Activated CD4-positive, alpha-beta memory T cell treated with anti-CD3 and anti-CD28 coated beads for 36 hours (primary cell): ENCODE measurements at places on chromosomes 4 and X.

DNA sequence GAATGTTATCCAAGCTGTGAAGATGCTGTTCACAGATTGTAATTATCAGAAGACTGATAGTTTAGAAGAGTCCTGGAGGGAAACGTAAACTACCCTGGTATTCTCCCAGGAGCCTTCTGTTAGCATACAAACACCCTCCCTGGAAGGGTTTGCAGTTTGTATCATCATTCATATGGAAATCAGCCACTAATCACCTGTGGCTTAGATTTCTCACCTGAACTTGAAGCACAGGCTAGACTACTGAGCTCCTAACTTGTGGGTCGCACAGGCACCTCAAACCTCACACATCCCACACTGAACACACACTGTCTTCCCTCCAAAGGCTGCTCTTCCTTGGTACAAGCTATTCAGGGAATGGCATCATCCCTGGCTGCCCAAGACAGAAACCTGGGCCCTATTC, 30.7 kb downstream of the SHISA3 start:
- DNase-seq, result no peak

DNA sequence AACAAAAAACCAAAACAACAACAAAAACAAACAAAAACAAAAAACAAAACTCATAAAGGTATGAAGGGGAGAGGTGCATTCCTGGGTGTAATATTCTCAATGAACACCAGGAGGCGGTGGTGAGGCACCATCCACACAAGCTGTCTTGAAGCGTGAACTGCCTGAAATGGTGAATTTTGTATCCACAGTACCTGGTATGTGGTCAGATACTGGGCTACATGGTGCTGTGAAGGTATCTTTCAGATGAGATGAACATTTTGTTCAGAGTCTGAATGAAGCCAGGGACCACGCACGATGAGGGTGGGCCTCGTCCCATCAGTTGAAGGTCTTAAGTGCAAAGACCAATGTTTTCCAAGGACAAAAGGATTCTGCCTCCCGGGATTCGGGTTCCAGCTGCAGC, 58.5 kb downstream of the ASMT start:
- DNase-seq, result peak; percentile 59

GRCh38 chrX:155767876-155768769, 113.0 kb upstream of the VAMP7 start:
- DNase-seq, result peak; percentile 9

- DNase-seq, result no peak
Measured at GRCh38 chrX:52425775-52426174, 57.0 kb downstream of the XAGE2 start.

GRCh38 chrX:50770702-50771101, 43.3 kb downstream of the SHROOM4 start:
- DNase-seq, result no peak

DNA sequence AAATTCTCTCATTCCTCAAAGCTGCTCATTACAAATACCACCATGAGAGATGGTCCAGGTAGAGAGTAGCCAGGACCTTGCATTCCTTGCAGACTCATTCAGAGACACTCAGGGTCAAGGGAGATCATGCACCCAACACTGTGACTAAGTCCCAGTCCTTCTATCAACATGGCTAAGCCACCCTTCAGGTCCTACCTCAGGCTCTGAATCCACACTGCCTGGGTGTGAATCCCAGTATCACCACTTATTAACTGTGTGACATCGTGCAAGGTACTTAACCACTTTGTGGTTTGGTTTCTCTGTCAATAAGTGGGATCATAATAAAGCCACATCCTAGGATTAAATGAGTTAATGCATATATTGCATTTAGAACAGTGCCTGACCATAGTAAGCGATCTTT, 124.1 kb upstream of the NEIL3 start:
- DNase-seq, result no peak

DNA sequence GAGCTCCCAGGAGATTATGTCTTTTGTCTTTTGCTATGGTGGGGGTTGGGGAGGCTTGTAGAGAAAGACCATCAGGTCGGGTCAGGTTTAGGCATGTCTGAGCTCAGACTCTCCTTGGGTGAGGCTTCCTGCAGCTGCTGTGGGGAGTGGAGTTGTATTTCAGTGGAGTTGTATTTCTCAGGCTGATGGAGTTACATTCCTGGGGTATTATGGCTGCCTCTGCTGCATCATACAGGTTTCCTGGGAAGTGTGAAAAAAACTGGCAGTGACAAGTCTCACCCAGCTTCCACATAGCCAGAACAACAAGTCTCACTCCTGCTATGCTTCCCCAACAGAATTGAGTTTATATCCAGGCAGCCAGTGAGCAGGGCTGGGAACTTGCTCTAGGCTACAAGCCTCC, 119.3 kb downstream of the VSIG4 start:
- no peak for DNase-seq

DNA sequence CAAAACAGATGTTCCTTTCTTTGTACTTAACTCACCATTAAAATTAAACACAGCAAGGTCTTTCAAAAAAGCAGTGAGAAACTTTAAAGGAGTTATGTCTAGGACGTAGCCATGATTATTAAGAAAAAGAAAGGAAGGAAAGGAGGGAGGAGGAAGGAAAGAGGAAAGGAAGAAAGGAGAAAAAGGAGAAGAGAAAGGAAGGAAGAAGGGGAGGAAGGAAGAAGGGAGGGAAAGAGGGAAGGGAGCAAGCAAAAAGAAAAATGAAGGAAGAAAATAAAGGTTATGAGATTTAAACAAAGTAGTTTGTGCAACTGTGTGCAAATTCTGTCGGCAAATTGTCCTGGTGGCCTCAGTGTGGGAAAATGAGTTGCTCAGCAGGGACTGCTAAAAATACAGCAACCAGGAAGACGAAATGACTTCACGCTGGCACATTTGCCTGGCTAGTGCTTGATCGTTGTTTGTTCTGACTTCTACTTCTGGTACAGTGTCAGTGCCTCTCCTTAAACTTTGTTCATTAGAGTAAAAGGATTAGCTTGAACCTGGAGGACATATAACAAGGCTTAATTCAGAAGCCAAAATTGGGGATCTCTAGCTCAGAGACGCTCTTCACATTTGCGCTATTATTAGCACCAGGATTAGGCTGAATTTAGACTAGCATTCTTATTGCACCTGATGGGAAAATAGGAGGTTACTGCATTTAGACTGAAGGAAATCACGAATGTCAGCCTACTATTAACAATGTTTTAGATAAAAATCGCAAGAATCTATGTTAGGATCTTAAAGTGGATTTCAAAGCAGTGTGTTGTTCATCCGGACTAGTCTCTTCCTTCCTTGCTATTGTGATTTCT, 81.2 kb downstream of the DCK start:
- DNase-seq, result no peak

DNA sequence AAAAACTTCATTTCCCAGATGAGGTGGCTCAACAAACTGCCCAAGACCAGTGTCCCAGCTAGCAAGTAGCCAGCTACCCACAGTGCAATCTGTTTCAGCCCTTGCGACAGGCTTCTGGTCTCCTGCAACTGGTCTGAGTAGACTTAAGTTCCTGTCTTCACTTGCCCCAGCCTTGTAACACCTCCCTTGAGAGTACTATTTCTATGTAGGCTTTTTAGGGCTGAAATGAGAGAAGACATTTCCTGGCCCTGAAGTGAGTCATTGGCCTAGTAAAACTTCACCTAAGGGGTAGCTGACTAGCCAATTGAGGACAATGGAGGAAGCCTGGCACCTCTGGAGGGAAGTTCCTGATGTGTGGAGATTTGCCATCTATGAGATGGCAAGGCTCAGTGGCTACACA, 80.1 kb upstream of the STIM2 start:
- DNase-seq, result no peak

DNA sequence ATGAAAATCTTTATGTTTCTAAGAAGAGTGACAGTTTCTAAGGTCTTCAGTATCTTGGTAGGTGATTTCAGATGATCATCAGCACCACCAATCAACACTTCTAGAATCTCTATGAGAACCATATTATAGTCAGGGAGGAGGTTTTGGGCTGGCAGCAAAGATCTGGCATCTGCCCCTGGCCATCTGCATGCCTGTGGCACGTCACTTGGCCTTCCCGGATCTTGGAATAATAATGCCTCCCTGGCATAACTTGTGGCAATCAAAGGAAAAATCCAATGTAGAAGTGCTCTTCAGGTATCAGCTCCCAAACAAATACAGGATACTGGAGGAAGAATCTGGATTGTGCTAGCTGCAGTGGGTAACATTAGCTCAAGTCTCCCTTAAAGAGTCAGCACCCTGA, 57.3 kb downstream of the RASL11B start:
- DNase-seq, result no peak

GRCh38 chrX:10897768-10898167, 213.4 kb upstream of the HCCS start:
- no peak for DNase-seq

- no peak for DNase-seq
Measured at GRCh38 chrX:30468471-30468870, 109.1 kb downstream of the TASL start.

DNA sequence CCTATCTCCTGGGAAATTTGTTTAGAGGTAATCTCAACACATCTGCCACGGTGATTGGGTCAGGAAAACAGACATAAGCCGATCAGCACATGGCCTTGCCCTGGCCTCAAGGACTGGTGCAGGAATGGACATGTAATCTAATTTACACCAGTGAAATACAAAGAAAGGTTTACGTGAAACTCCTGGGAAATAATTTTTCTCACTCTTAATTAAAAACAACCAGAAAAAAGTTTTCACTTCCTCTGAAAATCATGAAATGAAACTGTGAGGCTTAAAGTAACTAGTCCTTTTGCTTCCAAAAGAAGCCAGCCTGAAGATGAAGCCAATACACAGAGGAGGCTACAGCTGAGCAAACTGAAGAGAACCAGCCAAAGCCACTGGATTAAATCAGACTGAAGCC, 154.1 kb upstream of the FAM241A start:
- no peak for DNase-seq

- no peak for DNase-seq
Measured at GRCh38 chrX:26597981-26598380, 382.0 kb downstream of the MAGEB5 start.

GRCh38 chrX:24264383-24264782, 49.5 kb downstream of the SUPT20HL2 start:
- DNase-seq, result no peak

- no peak for DNase-seq
Measured at GRCh38 chr4:148497258-148497657, 55.0 kb upstream of the NR3C2 start.

DNA sequence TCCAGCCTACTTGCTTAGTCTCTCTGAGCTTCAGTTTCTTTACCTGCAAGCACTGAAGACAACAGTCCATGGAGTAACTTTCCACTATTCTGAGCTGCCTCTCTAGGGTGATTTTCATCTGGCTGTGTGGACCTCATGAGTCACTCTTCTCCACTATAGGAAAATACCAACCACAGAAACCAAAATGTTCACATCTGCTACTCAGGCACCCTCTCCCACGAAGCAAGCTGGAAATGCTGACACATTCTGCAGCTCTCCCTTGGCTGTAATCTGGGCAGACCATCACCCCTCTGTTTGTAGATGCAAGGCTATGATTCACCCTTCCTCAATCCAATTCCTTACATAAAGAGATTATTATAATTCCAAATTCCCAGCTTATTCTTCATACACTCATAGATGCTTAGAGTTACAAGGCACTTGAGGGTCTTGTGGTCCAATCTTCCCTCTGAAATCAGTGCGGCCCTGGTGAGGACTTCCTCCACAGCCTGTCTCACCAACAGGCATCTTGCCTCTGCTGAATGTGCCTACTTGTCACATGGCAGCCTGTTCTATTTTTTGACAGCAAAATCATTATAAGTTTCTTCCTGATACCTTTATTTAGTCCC, 97.0 kb upstream of the LNX1 start:
- DNase-seq, result peak; percentile 42

DNA sequence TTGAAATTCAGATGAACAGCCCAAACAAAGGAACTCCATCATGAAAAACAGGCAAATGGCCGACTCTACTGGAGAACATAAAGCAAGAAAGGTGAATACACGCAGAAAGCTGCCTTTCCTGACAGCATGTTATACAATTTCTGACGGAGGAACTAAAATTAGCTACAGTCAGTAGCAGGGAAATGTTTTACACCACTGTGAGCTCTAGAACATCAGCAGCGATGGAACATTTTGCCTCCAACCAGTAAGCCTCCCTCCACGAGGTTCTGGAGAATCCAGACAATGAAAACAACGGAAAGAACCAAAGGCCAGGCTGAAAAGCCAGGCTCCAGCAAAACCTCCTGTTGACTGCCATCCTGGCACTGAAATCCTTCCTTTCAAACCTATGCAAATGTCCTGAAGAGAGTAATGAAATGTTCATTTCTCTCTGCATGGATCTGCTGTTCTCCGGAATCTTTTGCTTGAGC, 78.9 kb downstream of the IRF2 start:
- no peak for DNase-seq

- peak; percentile 70 for DNase-seq
Measured at GRCh38 chrX:154002215-154002719, 17.4 kb downstream of the IRAK1 start.

DNA sequence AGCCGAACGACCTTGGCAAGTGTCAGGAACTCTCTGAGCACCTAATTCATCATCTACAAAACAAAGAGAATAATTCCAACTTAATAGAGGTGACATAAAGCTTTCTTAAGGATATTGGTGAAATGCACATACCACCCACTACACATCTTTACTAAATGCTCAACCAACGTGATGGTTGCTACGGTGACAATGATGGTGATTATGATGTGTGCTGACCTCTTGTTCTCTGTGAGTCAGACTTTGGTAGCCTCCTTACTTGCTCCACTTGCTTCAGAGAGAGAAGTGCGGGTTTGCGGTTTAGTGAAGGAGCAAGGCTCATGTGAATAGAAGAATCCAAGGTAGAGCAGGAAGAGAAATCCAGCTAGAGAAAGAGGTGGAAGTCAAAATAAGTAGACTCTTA, 52.8 kb upstream of the CLNK start:
- DNase-seq, result no peak

GRCh38 chr4:119040694-119041185, 94.9 kb upstream of the MYOZ2 start:
- no peak for DNase-seq

DNA sequence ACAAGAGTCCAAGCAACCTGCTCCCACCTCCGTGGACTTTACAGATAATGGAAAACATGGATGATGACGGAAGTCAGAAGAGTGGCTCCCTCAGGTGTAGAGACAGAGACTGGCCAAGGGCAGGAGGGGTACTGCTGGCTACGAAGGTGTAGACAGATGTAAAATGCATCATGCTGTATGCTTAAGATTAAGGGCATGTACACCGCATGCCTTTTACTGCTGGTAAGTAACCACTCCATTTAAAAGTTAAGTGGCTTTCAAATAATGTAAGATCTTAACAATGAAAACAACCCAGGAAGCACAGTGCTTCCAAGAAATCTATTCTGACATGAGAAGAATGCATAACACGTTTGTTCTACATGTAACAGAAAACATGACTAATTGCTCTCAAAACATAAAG, 76.9 kb upstream of the FAM9B start:
- no peak for DNase-seq

- DNase-seq, result no peak
Measured at GRCh38 chr4:5724377-5724776, 13.4 kb downstream of the EVC start.

DNA sequence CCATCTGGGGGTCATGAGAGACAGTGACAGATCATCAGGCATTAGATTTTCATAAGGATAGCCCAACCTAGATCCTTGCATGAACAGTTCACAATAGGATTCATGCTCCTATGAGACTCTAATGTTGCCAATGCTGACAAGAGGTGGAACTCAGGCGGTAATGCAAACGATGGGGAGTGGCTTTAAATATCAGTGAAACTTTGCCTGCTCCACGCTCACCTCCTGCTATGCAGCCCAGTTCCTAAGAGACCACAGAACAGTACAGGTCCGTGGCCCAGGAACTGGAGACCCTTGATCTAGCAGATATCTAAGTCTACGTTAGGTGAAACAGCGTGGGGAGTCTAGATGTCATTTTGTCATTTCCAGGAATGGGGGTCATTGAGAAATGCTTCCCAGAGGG, 165.7 kb downstream of the OR13H1 start:
- no peak for DNase-seq

GRCh38 chrX:23235051-23235450, 99.6 kb upstream of the PTCHD1 start:
- DNase-seq, result no peak
